ENCODE measurements at places on chromosomes 12 and 14. TPM values are rescaled to one million over a fixed set of nuclear protein-coding genes. Genes with fewer than 3 reads are reported as not detected.

- no peaks in the 10 kb centered on the region for H3K27me3 ChIP-seq
- no peak overlapping the region for H3K27ac ChIP-seq
- no peaks in the 10 kb centered on the region for H3K4me1 ChIP-seq
- H3K36me3 ChIP-seq = no peaks in the 10 kb centered on the region
- no peak overlapping the region for H3K4me3 ChIP-seq
Measured at GRCh38 chr14:78764240-78764639, 594.1 kb downstream of the NRXN3 start.

The CIDEB gene
- polyA plus RNA-seq = 105 TPM

GRCh38 chr12:14874882-14875281 lies 10.8 kb downstream of the MGP start:
- no peaks in the 10 kb centered on the region for H3K36me3 ChIP-seq
- no peak overlapping the region for H3K27ac ChIP-seq
- DNase-seq = no peak
- no peak overlapping the region for H3K4me3 ChIP-seq
- H3K27me3 ChIP-seq = no peaks in the 10 kb centered on the region

- DNase-seq = no peak
- no peak overlapping the region for H3K4me3 ChIP-seq
Measured at GRCh38 chr12:47722941-47723631, 2.2 kb downstream of the ENDOU start.

- H3K27ac ChIP-seq = no peak overlapping the region
- no peak for DNase-seq
- H3K27me3 ChIP-seq = no peaks in the 10 kb centered on the region
- no peaks in the 10 kb centered on the region for H3K4me1 ChIP-seq
- H3K4me3 ChIP-seq = no peak overlapping the region
Measured at GRCh38 chr14:59297071-59297776, 108.8 kb downstream of the DAAM1 start.

The CLEC4E gene
- not detected for polyA plus RNA-seq

The C12orf56 gene
- 0.22 TPM for polyA plus RNA-seq

DNA sequence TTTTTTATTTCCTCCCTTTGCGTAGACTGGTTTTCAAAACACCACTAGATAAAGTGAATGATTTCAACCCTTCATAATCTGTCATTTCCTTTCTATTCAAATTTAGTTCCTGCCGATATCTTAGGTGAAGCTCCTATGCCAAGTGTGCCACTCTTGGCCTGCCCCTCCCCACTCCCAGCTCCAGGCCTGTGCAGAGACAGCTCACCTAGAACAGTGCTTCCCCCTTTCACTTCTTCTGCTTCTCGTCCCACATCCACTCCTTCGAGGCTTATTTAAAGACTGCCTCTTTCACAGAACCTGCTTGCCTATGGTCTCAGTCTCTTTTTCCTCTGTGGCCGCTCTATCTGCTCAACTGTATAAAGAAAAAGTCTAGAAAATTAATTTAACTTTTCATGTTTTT lies 473.8 kb downstream of the RAD51B start:
- H3K36me3 ChIP-seq = no peaks in the 10 kb centered on the region
- peaks cover 70% of the 10 kb centered on the region for H3K4me1 ChIP-seq
- peak overlapping the region; percentile 96 for H3K27ac ChIP-seq
- DNase-seq = no peak

The HDAC7 gene
- 32.9 TPM for polyA plus RNA-seq

- H3K27me3 ChIP-seq = no peaks in the 10 kb centered on the region
- no peak for DNase-seq
- no peak overlapping the region for H3K27ac ChIP-seq
- H3K36me3 ChIP-seq = no peaks in the 10 kb centered on the region
- no peak overlapping the region for H3K4me3 ChIP-seq
- no peaks in the 10 kb centered on the region for H3K4me1 ChIP-seq
Measured at GRCh38 chr12:14810953-14811483, 3.0 kb downstream of the SMCO3 start.

GRCh38 chr12:102797528-102797927 lies 119.5 kb downstream of the PAH start:
- H3K36me3 ChIP-seq = no peaks in the 10 kb centered on the region
- no peak for DNase-seq
- no peak overlapping the region for H3K27ac ChIP-seq

The COCH gene
- 2.2 TPM for polyA plus RNA-seq

DNA sequence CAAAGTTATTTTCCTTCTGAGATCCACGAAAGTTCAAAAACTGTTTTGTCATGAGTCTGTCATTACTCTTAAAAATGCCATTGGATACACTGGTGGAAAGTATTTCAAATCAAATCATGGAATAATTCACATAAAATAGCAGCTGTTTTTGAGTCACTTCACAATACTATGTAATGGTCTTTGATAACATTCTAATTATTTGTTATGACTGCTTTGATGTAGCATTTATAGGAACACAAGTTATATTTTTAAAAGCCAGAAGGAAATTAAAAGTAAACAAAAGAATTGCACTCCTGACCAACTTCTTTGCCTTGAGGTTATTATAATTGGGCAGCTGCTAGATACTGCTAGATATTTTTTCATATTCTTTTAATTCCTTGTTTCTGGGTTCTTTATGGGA lies 473.2 kb downstream of the CCER1 start:
- no peaks in the 10 kb centered on the region for H3K36me3 ChIP-seq
- no peaks in the 10 kb centered on the region for H3K27me3 ChIP-seq
- no peak overlapping the region for H3K4me3 ChIP-seq
- no peak overlapping the region for H3K27ac ChIP-seq

- no peak overlapping the region for H3K4me3 ChIP-seq
- H3K36me3 ChIP-seq = no peaks in the 10 kb centered on the region
- no peak for DNase-seq
- peaks cover 14% of the 10 kb centered on the region for H3K27me3 ChIP-seq
- no peak overlapping the region for H3K27ac ChIP-seq
Measured at GRCh38 chr12:116862167-116862566, 19.1 kb downstream of the HRK start.

GRCh38 chr12:93292731-93293566 lies 84.8 kb upstream of the NUDT4 start:
- H3K27me3 ChIP-seq = no peaks in the 10 kb centered on the region
- H3K36me3 ChIP-seq = no peaks in the 10 kb centered on the region
- H3K27ac ChIP-seq = no peak overlapping the region
- H3K4me3 ChIP-seq = no peak overlapping the region

DNA sequence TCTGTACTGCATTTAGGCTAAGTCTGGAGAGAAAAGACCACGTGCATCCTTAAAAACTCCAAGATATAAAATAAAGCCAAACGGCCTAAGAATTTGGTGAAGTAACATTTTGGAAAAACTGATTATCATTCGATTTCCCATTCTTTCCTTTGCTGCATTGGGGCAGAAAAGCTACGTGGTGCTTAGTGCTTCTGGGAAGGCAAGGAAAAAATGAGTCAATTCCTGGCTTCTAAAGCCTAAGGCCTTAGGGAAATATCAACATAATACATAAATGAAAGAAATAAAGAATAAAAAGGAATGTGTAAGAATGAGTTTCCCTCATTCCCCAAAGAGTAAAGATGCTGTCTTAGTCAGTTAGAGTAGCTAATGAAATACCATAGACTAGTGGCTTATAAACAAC lies 520.5 kb downstream of the GLT1D1 start:
- no peak overlapping the region for H3K4me3 ChIP-seq
- H3K27me3 ChIP-seq = no peaks in the 10 kb centered on the region
- DNase-seq = no peak

DNA sequence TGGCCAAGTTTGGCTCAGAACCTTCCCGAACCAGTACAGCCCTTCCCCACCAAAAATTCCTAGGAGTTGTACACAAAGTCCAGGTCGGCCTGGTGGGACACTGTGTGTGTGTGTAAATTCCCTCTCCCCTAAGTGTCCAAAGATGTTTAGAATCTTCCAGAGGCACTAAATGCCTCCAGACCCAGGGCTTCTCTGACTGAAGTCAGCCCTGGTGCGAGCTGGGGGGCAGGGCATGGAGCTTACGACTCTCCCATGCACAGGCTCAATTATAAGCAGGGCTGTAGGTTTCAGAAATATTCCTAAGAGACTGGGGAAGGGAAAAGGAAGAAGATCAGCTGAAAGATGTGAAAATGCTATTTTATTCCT lies 106.9 kb upstream of the ATF7IP start:
- H3K27me3 ChIP-seq = no peaks in the 10 kb centered on the region
- no peak overlapping the region for H3K4me3 ChIP-seq
- DNase-seq = peak; percentile 33

The KLRF2 gene
- polyA plus RNA-seq = 1.2 TPM

GRCh38 chr14:34592623-34593022 lies 37.3 kb downstream of the SNX6 start:
- no peaks in the 10 kb centered on the region for H3K4me1 ChIP-seq
- peaks cover 71% of the 10 kb centered on the region for H3K36me3 ChIP-seq
- no peak overlapping the region for H3K27ac ChIP-seq

DNA sequence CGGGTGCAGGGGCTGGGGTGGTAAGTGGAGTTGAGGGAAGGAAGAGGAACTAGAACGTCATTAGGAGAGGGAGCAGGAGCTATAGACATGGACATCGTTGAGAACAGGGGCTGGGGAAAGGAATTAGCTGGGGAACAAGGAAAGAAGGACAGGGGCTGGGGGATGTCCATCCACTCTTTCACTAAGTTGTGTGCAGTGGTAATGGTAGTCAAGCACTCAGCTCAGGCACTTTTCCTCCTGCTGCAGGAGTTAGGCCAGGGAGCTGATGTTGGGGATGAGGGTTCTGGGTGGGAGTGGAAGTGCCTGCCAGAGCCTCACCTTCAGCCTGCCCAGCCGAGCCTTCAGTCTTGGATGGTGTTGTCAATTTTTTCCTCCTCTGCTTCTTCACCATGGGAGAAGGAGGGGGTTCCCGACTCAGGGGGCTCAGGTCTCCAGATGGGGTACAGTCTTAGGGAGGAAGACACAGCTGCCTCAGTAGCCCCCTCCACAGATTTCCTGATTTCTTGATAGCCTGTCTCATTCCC lies 9.2 kb downstream of the AGAP2 start:
- peaks cover 10% of the 10 kb centered on the region for H3K4me1 ChIP-seq
- no peaks in the 10 kb centered on the region for H3K36me3 ChIP-seq
- H3K27me3 ChIP-seq = peaks cover 91% of the 10 kb centered on the region
- no peak overlapping the region for H3K27ac ChIP-seq
- DNase-seq = no peak

DNA sequence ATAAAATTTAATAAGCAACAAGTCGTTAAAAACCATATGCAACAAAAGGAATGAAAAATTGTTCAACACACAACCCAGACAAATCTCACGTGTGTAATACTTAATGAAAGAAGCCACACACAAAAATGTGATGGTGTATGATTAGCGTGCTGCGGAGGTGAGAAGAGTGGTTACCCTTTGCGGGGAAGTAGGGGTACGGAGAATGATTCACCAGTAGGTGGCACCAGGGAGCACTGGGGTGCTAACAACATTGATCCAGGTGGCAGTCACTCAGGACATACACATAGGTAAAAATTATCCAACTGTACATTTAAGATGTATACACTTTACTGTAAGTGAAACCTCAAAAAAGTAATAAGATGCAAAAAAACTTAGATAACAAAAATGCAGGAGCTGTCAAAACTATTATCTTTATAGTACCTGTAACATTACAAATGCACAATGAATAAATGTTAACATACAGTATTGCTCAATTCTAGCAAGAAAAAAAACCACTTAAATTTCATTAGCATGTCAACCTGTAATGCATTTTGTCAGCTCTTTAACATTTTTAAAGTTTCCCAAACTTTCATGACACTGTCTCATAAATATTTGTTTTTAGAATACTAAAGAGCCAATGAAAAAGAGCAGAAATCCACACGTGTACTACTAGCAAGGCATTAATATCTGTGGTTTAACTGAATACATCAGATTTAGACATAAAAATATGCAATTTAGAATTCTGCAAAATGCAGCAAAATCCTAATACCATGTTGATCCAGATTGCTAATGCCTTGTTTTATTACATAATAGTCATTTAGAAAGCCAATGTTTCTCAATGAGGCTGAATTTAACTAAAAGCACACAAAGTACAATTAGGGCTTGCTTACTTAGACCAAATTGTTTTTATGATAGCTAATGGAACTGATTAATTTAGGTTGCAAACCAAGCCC lies 46.7 kb downstream of the TMCC3 start:
- no peak overlapping the region for H3K4me3 ChIP-seq
- H3K27me3 ChIP-seq = no peaks in the 10 kb centered on the region
- no peaks in the 10 kb centered on the region for H3K36me3 ChIP-seq

- H3K27me3 ChIP-seq = peaks cover 15% of the 10 kb centered on the region
- H3K4me1 ChIP-seq = no peaks in the 10 kb centered on the region
- no peak overlapping the region for H3K27ac ChIP-seq
- DNase-seq = no peak
Measured at GRCh38 chr12:131279281-131279921, 325.7 kb downstream of the ADGRD1 start.

GRCh38 chr12:53082637-53083175 lies 3.5 kb upstream of the SPRYD3 start:
- no peak for DNase-seq
- H3K27ac ChIP-seq = no peak overlapping the region
- no peaks in the 10 kb centered on the region for H3K36me3 ChIP-seq
- no peak overlapping the region for H3K4me3 ChIP-seq
- H3K27me3 ChIP-seq = no peaks in the 10 kb centered on the region
- H3K4me1 ChIP-seq = no peaks in the 10 kb centered on the region

The TMPRSS12 gene
- polyA plus RNA-seq = 0.01 TPM

DNA sequence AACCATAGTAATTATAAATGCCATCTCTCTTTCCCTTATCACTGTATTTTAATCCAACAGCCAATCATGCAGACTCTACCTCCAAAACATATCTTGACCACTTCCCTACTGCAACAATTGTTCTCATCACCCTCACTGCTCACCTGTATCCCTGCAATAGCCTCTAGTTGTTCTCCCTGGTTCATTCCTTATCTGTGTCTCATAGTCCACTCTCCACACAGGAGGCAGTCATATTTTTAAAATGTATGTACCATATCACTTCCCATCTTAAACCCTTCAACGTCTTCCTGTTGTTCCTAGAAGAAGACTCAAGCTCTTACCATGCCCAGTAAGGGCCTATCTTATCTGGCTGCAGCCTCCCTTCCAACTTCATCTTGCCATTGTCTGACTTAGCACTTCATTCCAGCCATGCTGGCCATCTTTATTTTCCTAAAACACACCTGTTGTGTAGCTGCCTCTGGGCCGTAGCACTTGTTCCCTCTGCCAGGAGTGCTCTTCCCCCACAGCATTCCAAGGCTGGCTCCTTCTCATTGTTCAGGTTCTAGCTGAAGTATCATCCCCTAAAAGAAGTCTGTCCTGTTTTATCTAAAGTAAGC lies 27.8 kb upstream of the BHLHE41 start:
- no peak overlapping the region for H3K4me3 ChIP-seq
- DNase-seq = no peak
- H3K27ac ChIP-seq = no peak overlapping the region
- H3K27me3 ChIP-seq = no peaks in the 10 kb centered on the region
- no peaks in the 10 kb centered on the region for H3K36me3 ChIP-seq
- H3K4me1 ChIP-seq = peaks cover 4% of the 10 kb centered on the region

The PIK3C2G gene
- 2.1 TPM for polyA plus RNA-seq

- H3K36me3 ChIP-seq = no peaks in the 10 kb centered on the region
- no peak for DNase-seq
- H3K4me1 ChIP-seq = no peaks in the 10 kb centered on the region
- no peak overlapping the region for H3K27ac ChIP-seq
- no peaks in the 10 kb centered on the region for H3K27me3 ChIP-seq
Measured at GRCh38 chr12:97745406-97746101, 282.9 kb downstream of the RMST start.

The KRT8 gene
- 1,338 TPM for polyA plus RNA-seq
